A673 (cell line): ENCODE measurements at places on chromosomes 4 and X. TPM values are rescaled to one million over a fixed set of nuclear protein-coding genes. Genes with fewer than 3 reads are reported as not detected.

GRCh38 chr4:81199831-81200230 is 15.2 kb downstream of the PRKG2 start:
- no peaks in the 10 kb centered on the region for H3K36me3 ChIP-seq
- no peak overlapping the region for H3K27ac ChIP-seq
- peaks cover 7% of the 10 kb centered on the region for H3K27me3 ChIP-seq
- no peak overlapping the region for H3K4me3 ChIP-seq
- H3K4me1 ChIP-seq: no peaks in the 10 kb centered on the region

- no peak overlapping the region for H3K4me3 ChIP-seq
- no peaks in the 10 kb centered on the region for H3K4me1 ChIP-seq
- DNase-seq: no peak
- H3K27me3 ChIP-seq: no peaks in the 10 kb centered on the region
Observed at GRCh38 chr4:1094336-1094690, 19.1 kb downstream of the RNF212 start.

GRCh38 chr4:10106421-10107039 is 10.1 kb downstream of the WDR1 start:
- H3K4me3 ChIP-seq: no peak overlapping the region
- H3K27ac ChIP-seq: no peak overlapping the region
- H3K36me3 ChIP-seq: peaks cover 12% of the 10 kb centered on the region
- H3K27me3 ChIP-seq: no peaks in the 10 kb centered on the region
- no peaks in the 10 kb centered on the region for H3K4me1 ChIP-seq

GRCh38 chr4:78876568-78877320 is 62.5 kb downstream of the PAQR3 start:
- no peak overlapping the region for H3K4me3 ChIP-seq
- H3K36me3 ChIP-seq: peaks cover 6% of the 10 kb centered on the region
- no peaks in the 10 kb centered on the region for H3K27me3 ChIP-seq
- no peak for DNase-seq
- H3K27ac ChIP-seq: no peak overlapping the region

- H3K27me3 ChIP-seq: no peaks in the 10 kb centered on the region
- no peaks in the 10 kb centered on the region for H3K36me3 ChIP-seq
- H3K4me1 ChIP-seq: peaks cover 62% of the 10 kb centered on the region
- H3K4me3 ChIP-seq: peak overlapping the region; percentile 3
- DNase-seq: peak; percentile 90
Observed at GRCh38 chr4:150593996-150594395, 12.0 kb downstream of the MAB21L2 start.

GRCh38 chrX:52870046-52870445 is 2.2 kb upstream of the XAGE3 start:
- H3K4me3 ChIP-seq: no peak overlapping the region
- no peaks in the 10 kb centered on the region for H3K36me3 ChIP-seq
- peaks cover 16% of the 10 kb centered on the region for H3K27me3 ChIP-seq

DNA sequence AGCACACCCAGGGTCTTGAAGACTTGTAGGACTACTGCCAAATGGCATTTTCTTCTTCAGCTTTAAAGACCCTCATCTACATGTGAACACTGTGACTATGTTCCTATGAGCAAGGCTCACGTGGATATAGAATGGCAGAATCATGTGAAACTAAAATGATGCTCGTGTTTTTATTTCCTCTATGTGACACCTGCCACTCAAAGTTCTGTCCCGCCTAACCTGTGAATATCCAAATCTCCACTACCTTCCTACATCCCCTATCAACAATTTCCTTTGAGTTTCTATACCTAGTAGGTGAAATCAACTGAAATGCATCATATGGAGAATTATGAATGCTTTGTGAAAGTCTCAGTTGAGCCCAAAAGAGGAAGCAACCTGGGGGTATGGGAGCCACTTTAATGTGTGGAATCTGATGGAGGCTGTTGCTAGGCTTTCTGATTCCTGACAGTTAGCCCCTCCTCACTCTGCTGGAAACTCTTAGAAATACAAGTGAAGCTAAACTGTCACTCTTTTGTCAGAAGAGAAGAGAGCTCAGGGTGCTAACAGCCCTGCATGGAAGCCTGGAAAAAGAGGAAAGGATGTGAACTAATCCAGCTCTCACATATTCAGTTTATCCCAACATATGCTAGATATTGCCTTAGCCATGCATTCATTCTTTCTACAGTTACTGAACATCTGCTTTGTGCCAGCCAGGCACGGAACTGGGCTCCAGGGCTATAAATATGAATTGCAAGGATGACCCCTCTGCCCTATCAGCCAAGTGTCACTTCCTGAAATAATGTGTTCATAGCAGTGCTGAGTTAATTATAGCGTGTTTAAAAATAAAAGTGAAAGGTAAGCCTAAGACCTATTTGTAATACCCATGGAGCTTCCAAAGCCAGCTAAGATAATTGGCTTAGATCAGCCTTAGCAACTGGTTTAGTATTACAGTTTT is 11.0 kb downstream of the LHFPL1 start:
- H3K36me3 ChIP-seq: no peaks in the 10 kb centered on the region
- H3K27me3 ChIP-seq: no peaks in the 10 kb centered on the region
- H3K4me1 ChIP-seq: no peaks in the 10 kb centered on the region
- no peak overlapping the region for H3K27ac ChIP-seq
- H3K4me3 ChIP-seq: no peak overlapping the region

Gene TKTL1
- not detected in 2 replicates for total RNA-seq

Gene CTAG2
- total RNA-seq: not detected in 2 replicates

- no peak overlapping the region for H3K27ac ChIP-seq
- no peak for DNase-seq
- H3K4me3 ChIP-seq: no peak overlapping the region
- H3K36me3 ChIP-seq: peaks cover 5% of the 10 kb centered on the region
- H3K4me1 ChIP-seq: no peaks in the 10 kb centered on the region
Observed at GRCh38 chr4:185145572-185145971, 2.5 kb downstream of the SLC25A4 start.

- H3K4me1 ChIP-seq: peaks cover 45% of the 10 kb centered on the region
- peak; percentile 50 for DNase-seq
- H3K4me3 ChIP-seq: no peak overlapping the region
- H3K36me3 ChIP-seq: peaks cover 6% of the 10 kb centered on the region
- no peaks in the 10 kb centered on the region for H3K27me3 ChIP-seq
Observed at GRCh38 chrX:24167719-24168472, 18.4 kb downstream of the ZFX start.

DNA sequence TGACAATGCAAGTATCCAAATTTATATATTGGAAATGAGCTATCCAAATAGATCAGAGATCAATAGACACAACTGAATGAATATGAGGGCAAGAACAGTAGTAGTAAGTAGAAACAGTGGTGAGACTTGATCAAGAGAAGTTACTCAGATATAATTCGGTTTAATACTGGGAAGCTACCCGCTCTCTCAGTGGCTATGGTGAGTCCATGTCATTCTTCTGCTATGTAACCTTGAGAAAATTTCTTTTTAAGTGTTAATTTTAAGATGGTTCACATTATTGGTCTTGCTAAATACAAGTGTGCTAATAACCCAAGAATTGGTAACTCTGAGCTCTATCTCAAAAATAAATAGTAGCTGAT is 53.6 kb downstream of the LEF1 start:
- no peak overlapping the region for H3K4me3 ChIP-seq
- H3K4me1 ChIP-seq: no peaks in the 10 kb centered on the region
- no peak overlapping the region for H3K27ac ChIP-seq
- no peak for DNase-seq
- no peaks in the 10 kb centered on the region for H3K27me3 ChIP-seq

Gene STAP1
- not detected in 2 replicates for total RNA-seq

DNA sequence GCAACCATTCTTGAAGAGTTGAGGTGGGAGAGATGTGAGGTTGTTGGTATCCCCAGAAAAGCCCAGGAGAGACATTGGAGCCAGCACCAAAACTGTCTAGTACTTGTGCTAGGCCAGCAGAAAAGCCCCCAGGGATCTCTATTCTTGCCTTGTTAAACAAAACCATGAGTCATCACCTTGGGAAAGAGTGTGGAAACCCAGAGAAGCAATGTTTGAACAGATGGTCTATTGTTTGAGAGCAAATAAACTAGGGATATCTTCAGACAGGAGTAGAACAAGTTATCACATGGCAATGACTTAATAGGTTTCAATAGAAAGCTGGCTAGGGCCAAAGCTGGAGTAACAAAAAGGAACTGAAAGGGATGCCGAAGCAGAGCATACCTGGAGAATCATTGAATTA is 195.7 kb upstream of the CASK start:
- DNase-seq: peak; percentile 52
- H3K27ac ChIP-seq: no peak overlapping the region
- no peak overlapping the region for H3K4me3 ChIP-seq
- no peaks in the 10 kb centered on the region for H3K4me1 ChIP-seq

DNA sequence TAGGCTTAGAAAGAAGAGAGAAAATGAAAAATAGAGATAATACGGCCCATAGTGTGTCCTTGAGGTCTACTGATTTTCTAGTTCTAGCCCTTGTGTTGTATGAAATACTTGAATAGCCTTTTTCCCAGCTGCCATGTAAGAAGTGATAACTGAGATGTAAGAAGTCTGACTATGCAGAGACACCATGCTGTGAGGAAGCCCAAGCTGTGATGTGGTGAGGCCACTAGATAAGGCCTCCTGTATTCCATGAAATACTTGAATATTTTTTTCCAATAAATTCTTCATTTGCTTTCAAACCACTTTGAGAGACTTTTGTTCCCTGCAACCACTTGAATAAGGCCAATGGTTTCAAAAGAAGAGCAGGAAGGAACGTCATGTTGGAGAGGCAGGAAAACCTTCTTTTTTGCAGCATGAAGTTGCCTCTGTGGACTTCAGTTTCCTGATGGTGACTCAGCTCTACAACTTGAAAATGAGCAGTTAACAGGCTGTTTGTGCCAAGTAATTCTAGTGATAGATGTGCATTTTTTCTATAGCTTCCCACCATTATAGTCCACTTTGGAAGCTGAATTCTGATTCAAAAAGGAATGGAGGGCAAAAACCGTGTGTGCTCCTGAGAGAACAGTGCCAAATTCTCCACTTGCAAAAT is 25.5 kb upstream of the FAM9C start:
- H3K4me1 ChIP-seq: no peaks in the 10 kb centered on the region
- no peak overlapping the region for H3K27ac ChIP-seq
- H3K27me3 ChIP-seq: no peaks in the 10 kb centered on the region
- H3K4me3 ChIP-seq: no peak overlapping the region
- H3K36me3 ChIP-seq: no peaks in the 10 kb centered on the region

GRCh38 chrX:41688835-41689234 is at the start of gene GPR34:
Gene GPR34 (plus strand): TSS chrX:41688973. CDS start chrX:41695634, 6,661 bp downstream.
- no peaks in the 10 kb centered on the region for H3K27me3 ChIP-seq
- no peak for DNase-seq
- peaks cover 5% of the 10 kb centered on the region for H3K4me1 ChIP-seq
- no peak within 1 kb of the TSS for H3K27ac ChIP-seq

Gene VEGFC
- total RNA-seq: 0.44 TPM in 1 of 2 replicates, not detected in the other

- peak overlapping the region; percentile 42 for H3K27ac ChIP-seq
- H3K4me1 ChIP-seq: peaks cover 11% of the 10 kb centered on the region
- H3K4me3 ChIP-seq: peak overlapping the region; percentile 56
- H3K36me3 ChIP-seq: no peaks in the 10 kb centered on the region
- H3K27me3 ChIP-seq: no peaks in the 10 kb centered on the region
Observed at GRCh38 chrX:274904-275475, 6.2 kb upstream of the PLCXD1 start.

- H3K36me3 ChIP-seq: no peaks in the 10 kb centered on the region
- H3K4me1 ChIP-seq: no peaks in the 10 kb centered on the region
- DNase-seq: no peak
Observed at GRCh38 chrX:18549643-18550042, 122.3 kb downstream of the RS1 start.

GRCh38 chr4:40165916-40166315 is 30.9 kb upstream of the RHOH start:
- no peak for DNase-seq
- no peaks in the 10 kb centered on the region for H3K4me1 ChIP-seq
